Stimulated activated CD8-positive, alpha-beta memory T cell treated with anti-CD3 and anti-CD28 coated beads, Interleukin-7, amount 100 ng/mL, for 48 hours (primary cell): ENCODE measurements at places on chromosomes 6 and 20.

DNA sequence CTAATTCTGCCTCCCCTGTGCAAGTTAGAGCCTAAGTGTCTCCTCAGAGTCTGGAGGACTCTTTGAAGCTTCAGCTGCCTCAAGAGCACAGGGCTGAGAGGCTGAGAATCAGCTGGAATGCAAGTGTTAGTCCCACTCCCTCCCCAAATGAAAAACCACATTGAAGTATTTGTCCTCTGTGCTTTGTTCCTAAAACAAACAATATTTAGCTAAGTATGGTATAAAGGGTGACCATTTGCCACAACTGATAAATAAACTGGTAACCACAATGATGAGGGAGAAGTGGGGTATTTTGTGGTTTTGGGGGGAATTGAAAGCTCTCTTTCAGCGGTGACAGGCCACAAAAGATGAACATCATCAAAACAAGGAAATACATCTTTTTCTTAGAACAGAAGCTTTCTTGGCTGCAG lies 91.7 kb upstream of the HDDC2 start:
- no peak for DNase-seq

DNA sequence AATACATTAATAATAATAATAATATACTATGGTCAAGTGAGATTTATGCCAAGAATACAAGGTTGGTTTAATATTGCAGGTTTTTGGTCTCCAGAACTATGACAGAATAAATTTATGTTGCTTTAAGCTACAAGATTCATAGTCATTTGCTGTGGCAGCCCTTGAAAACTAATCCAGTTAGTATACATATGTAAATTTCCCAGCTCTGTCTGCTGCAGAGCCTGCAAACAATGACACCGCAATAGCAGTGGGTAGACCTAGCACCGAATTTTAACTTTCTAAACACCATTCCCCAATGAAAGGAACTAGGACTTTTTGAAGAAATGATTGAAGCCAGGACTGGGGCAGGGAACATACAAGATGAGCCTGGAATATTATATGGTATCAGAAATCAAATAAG lies 647.7 kb upstream of the NRSN1 start:
- DNase-seq = no peak

- no peak for DNase-seq
Observed at GRCh38 chr20:1943275-1944002, 48.2 kb downstream of the SIRPA start.

DNA sequence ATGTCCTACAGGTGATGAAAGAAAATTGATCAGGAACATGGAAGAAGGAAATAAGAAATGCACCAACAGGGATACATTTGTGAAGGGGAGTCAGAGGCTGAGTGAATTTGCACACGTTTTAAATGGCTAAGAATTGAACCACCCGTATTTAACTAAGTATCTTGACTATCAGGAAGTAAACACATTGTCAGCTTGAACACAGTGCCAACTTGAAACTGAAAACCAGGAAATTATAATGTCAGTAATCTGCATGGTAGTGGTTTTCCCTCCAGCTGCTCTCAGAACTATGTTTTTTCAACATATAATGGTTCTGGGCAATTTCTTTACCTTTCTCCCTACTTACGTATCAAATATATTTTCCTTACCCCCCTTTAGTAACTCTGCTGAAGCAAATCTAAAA lies 366.5 kb upstream of the POU3F2 start:
- DNase-seq = no peak

DNA sequence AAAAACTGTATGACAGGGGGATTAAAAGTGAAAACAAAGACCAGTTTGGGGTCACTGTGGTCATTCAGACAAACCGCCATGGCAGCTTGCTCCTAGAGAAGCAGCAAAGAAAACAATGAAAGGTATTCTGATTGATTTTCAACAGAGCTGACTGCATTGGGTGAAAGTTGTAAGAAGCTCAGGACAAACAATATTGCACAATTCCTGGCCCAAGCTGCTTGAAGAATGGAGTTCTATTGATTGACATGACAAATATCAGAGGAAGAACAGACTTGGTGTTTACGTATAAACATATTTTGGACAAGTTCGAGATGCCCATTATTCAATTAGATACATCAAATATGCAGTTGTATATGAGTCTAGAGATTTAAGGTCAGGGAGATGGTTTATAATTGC lies 62.0 kb downstream of the TRIM38 start:
- no peak for DNase-seq

GRCh38 chr6:117329926-117330325 lies 64.6 kb downstream of the VGLL2 start:
- no peak for DNase-seq

- DNase-seq = no peak
Observed at GRCh38 chr20:25062841-25063240, 4.9 kb upstream of the ACSS1 start.

GRCh38 chr6:97086781-97087180 lies 162.3 kb downstream of the KLHL32 start:
- DNase-seq = no peak

- DNase-seq = no peak
Observed at GRCh38 chr20:35724321-35725230, 17.5 kb downstream of the RBM39 start.

DNA sequence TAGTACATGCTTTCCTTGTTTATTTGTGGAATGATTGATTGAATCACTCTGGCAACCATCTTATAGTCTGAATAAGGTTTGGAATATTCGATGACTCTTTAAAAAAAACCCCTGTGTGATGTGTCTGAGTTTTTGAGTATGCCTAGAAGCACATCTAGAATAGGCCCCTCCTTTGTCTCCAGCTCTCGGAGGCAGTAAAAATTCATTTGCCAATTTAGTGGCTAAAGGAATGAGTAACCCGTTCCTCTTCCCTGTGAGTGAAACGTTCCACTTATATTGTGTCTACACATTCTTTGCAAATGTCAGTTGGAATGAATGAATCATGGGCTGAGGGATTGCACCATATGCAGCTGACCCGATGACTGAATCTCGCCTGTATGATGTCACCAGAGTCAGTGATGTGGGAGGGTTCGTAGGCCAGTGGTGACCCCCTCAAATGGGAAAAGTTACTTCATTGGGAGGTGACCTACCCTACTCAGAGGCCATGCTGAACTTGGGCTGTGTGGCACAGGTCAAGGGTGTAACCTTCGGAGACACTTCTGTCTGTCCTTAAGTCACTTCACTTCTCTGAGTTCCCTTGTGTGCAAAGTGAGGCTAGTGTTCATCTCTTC lies 21.6 kb downstream of the MOCS3 start:
- DNase-seq = no peak

DNA sequence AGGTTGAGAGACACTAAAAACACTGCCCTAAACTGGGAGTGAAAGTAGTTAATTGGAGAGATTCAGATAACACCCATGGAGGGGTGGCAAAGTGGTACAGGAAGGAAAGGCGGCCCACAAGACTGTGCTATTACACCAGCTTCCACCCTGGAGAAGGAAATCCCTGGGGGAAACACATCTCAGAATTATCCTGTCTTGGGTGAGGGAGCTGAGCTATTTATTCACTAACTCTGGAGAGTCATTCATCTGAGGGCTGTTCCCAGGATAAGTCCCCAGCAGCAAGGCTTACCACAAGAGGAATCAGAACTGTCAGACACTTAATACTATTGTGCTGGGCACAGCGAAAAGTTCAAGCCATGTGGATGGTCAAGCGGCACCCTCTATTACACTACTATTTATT lies 9.9 kb downstream of the TBCC start:
- no peak for DNase-seq
